ENCODE measurements at places on chromosomes 5 and 9.

- H3K4me1 ChIP-seq, result peaks cover 34% of the 10 kb centered on the region
- DNase-seq, result no peak
- H3K4me3 ChIP-seq, result no peak overlapping the region
- H3K27ac ChIP-seq, result no peak overlapping the region
- no peaks in the 10 kb centered on the region for H3K36me3 ChIP-seq
Observed at GRCh38 chr5:179800071-179800695, 6.4 kb downstream of the LTC4S start.

- no peaks in the 10 kb centered on the region for H3K27me3 ChIP-seq
- no peak overlapping the region for H3K27ac ChIP-seq
- H3K4me3 ChIP-seq, result no peak overlapping the region
- H3K36me3 ChIP-seq, result no peaks in the 10 kb centered on the region
Observed at GRCh38 chr9:105198023-105198422, 46.4 kb upstream of the SLC44A1 start.

DNA sequence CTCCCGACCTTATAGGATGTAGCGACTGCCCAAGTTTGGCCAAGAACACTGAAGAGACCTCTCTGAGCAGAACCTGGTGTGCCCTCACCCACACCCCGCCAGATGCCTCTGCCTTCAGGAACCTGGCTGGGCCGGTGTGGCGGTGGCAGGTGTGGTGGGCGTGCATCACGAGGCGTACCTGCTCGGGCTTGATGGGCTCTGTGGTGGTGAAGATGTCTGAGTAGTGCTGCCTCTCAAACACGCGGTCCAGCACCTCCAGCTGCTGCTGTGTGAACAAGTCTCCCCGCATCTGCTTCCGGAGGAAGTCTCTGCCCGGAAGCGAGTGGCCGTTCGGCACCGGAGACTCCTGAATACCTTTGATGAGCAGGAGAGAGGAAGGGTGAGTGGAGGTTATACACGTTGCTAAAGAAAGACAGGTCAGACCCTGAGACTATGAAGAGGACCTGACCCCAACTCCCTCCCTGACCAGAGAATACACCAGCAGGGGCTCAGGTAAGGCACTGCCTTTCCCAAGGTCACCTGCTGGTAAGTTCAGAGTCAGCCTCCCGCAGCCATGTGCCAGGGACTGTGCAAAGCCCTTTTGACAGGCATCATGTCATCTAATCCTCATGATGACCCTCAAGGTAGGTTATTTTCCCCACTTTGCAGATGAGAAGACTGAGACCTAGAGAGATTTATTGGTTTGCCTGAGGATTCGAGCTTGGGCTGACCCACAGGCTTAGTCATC is 67.5 kb downstream of the PAX5 start:
- H3K4me1 ChIP-seq, result no peaks in the 10 kb centered on the region
- DNase-seq, result no peak
- no peak overlapping the region for H3K4me3 ChIP-seq
- H3K27ac ChIP-seq, result no peak overlapping the region
- H3K36me3 ChIP-seq, result no peaks in the 10 kb centered on the region
- no peaks in the 10 kb centered on the region for H3K27me3 ChIP-seq

GRCh38 chr5:66338828-66339227 is 194.7 kb downstream of the SREK1 start:
- H3K27ac ChIP-seq, result no peak overlapping the region
- H3K36me3 ChIP-seq, result no peaks in the 10 kb centered on the region
- H3K4me3 ChIP-seq, result no peak overlapping the region
- peaks cover 12% of the 10 kb centered on the region for H3K27me3 ChIP-seq
- no peak for DNase-seq

GRCh38 chr9:87786423-87786822 is 60.5 kb downstream of the CTSL start:
- no peaks in the 10 kb centered on the region for H3K4me1 ChIP-seq
- no peaks in the 10 kb centered on the region for H3K36me3 ChIP-seq
- no peak overlapping the region for H3K27ac ChIP-seq
- H3K4me3 ChIP-seq, result no peak overlapping the region
- no peaks in the 10 kb centered on the region for H3K27me3 ChIP-seq
- DNase-seq, result no peak

GRCh38 chr5:109951758-109952157 is 262.0 kb downstream of the MAN2A1 start:
- H3K36me3 ChIP-seq, result no peaks in the 10 kb centered on the region
- DNase-seq, result no peak
- H3K27ac ChIP-seq, result no peak overlapping the region
- no peaks in the 10 kb centered on the region for H3K4me1 ChIP-seq
- no peak overlapping the region for H3K4me3 ChIP-seq

- no peaks in the 10 kb centered on the region for H3K4me1 ChIP-seq
- H3K27ac ChIP-seq, result no peak overlapping the region
- H3K4me3 ChIP-seq, result no peak overlapping the region
- no peaks in the 10 kb centered on the region for H3K36me3 ChIP-seq
Observed at GRCh38 chr9:98168153-98168780, 24.2 kb downstream of the CORO2A start.

DNA sequence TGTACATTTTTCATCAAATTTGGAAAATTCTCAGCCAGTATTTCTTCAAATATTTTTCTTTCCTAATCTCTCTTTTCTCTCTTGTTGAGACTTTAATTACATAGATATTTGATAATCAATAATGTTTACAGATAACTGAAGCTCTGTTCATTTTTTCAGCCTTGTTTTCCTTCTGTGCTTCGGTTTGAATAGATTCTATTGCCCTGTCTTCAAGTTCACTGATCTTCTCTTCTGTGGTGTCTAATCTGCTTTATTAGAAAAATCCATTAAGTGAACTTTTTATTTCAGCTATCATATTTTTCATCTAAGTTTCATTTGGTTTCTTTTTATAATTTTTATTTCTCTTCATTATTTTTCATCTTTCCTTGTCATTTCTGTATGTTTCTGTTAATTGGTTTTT is 54.1 kb downstream of the AMBP start:
- H3K36me3 ChIP-seq, result no peaks in the 10 kb centered on the region
- no peaks in the 10 kb centered on the region for H3K27me3 ChIP-seq
- no peak overlapping the region for H3K27ac ChIP-seq
- DNase-seq, result no peak
- H3K4me1 ChIP-seq, result no peaks in the 10 kb centered on the region

- H3K36me3 ChIP-seq, result no peaks in the 10 kb centered on the region
- no peaks in the 10 kb centered on the region for H3K4me1 ChIP-seq
- H3K27me3 ChIP-seq, result peaks cover 6% of the 10 kb centered on the region
- no peak overlapping the region for H3K4me3 ChIP-seq
- no peak overlapping the region for H3K27ac ChIP-seq
- DNase-seq, result peak; percentile 63
Observed at GRCh38 chr5:151925340-151925739, 689 bp upstream of the GLRA1 start.

DNA sequence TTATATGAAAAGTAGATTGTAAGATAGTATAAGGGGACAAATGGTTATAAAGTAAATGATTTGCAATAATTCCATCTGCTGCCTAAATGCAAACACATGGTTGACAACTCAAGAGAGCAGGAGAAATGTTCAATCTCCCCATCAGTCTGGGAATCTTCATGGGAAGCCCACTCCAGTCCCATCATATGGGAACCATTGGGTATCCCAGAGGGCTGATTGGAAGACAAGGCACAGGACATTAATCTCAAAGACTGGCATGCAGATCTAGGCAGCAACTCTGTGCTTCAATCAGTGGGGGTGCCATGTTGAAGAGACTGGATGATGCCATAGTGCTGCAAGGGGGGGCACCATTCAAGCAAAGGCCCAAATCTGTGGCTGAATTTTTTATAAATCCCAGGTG is 193.1 kb upstream of the PDE4D start:
- H3K4me1 ChIP-seq, result no peaks in the 10 kb centered on the region
- no peak overlapping the region for H3K27ac ChIP-seq
- no peaks in the 10 kb centered on the region for H3K36me3 ChIP-seq
- no peak overlapping the region for H3K4me3 ChIP-seq
- DNase-seq, result no peak

- no peaks in the 10 kb centered on the region for H3K36me3 ChIP-seq
- no peak overlapping the region for H3K27ac ChIP-seq
- no peaks in the 10 kb centered on the region for H3K27me3 ChIP-seq
- H3K4me3 ChIP-seq, result no peak overlapping the region
- no peaks in the 10 kb centered on the region for H3K4me1 ChIP-seq
Observed at GRCh38 chr9:70805949-70806348, 315.5 kb downstream of the TRPM3 start.

DNA sequence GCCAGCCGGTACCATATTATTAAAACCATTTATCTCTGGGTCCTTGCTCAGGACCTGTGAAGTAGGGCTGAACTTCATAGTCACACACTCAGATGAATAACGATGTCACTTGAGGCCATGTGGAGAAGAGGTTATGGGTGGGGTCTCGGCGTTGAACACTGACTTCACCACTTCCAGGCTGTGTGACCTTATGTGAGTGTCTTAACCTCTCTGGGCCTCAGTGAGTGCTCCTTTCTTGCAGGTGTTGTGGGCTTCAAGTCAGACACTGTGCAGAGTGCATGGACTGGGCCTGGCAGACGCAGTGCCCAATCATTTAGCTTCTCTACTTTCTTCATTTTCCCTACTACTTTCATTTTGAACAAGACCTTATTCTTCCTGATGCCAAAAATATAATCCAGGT is 278.8 kb downstream of the PBX3 start:
- H3K27me3 ChIP-seq, result no peaks in the 10 kb centered on the region
- H3K36me3 ChIP-seq, result no peaks in the 10 kb centered on the region
- no peak overlapping the region for H3K4me3 ChIP-seq
- H3K4me1 ChIP-seq, result no peaks in the 10 kb centered on the region

DNA sequence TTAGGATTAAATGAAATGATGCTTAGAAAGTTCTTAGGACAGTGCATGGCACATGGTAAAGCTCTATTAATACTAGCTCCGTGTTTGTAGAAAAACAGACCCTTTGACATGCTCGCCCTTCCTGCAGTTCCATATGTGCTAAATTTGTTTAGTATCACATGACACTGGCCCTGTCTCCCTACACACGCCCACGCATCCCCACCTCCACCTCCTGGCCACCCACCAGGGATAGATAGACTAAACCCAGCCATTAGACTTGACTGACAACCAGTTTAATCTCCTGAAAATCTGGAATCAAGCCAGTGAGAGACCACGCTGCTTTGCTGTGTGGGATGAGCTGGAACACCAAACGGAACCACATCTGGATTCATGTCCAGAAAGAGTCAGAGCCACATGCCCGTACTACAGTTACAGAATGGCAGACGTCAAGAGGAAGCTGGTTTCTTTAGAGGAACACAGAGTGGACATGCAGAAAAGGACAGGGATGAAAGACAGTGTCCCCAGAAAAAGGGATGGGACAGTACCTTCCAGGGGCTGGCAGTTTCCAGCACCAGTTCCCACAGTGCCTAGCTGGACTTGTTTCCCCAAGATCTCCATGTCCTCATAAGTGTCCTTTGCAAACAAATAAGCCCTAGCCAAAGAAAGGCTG is 186.1 kb downstream of the PDZD2 start:
- no peaks in the 10 kb centered on the region for H3K36me3 ChIP-seq
- no peak for DNase-seq
- H3K27ac ChIP-seq, result no peak overlapping the region
- no peaks in the 10 kb centered on the region for H3K4me1 ChIP-seq

DNA sequence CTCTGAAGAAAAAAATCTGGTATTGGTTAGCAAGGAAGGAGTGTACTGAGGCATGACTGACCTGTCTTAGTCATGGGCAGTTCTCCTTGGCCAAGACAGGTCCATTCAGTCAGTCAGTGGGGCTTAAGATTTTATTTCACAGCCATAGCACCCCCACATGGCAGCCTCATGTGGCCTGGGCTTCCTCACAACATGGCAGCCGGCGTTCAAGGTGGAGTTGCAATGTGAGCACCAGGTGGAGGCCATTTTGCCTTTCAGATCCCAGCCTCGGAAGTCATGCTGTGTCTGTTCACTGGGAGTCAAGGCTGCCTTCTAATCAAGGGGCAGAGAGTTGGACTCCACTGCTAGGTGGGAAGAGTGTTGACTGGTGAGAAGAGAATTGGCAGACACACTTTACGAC is 10.3 kb upstream of the CARD19 start:
- no peak overlapping the region for H3K4me3 ChIP-seq
- no peaks in the 10 kb centered on the region for H3K4me1 ChIP-seq
- no peaks in the 10 kb centered on the region for H3K27me3 ChIP-seq
- no peaks in the 10 kb centered on the region for H3K36me3 ChIP-seq

DNA sequence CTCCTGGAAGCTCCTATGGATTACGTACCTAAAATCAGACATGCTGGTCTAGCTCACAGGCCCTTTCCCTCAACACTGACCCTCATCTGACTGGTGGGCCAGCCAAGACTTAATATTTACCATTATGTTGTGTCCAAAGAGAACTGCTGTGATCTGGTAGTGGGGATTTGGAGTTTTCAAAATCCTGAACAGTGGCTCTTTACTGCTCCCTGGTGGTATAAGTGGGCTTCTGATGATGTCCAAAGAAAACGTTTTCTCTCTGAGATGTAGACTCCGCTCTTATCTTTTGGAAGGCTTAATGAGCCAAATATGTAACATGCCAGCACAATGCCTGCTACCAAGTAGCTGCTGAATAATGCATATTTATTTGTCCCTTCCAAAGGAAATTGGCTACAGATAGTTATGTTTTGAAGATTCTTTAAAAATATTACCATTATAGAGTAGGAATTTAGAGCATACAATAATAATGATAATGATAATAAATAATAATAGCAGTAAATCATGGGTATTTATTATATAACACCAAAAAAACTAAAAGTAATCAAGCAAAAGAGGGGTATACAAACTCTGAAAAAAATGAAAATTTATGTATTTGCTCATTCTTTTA is 406.6 kb upstream of the TNC start:
- no peak overlapping the region for H3K4me3 ChIP-seq
- no peaks in the 10 kb centered on the region for H3K27me3 ChIP-seq
- H3K36me3 ChIP-seq, result no peaks in the 10 kb centered on the region
- H3K27ac ChIP-seq, result no peak overlapping the region

- H3K4me1 ChIP-seq, result peaks cover 52% of the 10 kb centered on the region
- DNase-seq, result no peak
- H3K36me3 ChIP-seq, result no peaks in the 10 kb centered on the region
Observed at GRCh38 chr5:168578006-168578405, 1.2 kb downstream of the PANK3 start.

DNA sequence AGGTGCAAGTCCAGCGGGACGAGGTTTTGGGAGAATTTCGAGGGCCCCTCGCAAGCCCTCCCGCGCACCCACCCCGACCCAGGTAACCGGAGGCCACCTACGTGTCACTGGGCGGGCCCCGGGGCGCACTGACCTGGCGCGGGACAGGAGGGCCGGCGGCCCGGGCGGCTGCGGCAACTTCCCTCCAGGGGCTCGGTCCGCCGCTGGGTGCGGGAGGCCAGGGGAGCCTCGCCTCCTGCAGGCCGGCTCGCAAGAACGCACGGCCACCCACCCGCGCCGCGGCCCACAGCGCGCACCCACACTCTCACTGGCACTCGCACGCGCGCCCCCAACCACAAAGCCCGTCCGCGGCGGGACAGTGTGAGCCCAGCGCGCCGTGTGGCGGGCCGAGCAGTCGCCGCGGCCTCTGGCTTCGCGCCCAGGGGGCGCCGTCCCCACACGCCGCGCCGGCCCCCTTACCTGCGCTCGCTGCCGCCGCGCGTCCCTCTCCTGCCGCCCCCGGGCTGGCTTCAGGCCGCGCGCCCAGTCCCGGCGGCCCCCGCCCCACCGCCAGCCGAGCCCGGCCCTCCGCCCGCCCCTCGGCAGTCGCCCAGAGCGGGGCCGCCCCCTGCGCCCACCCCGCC is 451 bp downstream of the LPAR1 start:
- no peak for DNase-seq
- H3K36me3 ChIP-seq, result no peaks in the 10 kb centered on the region
- H3K4me3 ChIP-seq, result peak overlapping the region; percentile 7

- H3K4me1 ChIP-seq, result no peaks in the 10 kb centered on the region
- no peaks in the 10 kb centered on the region for H3K36me3 ChIP-seq
- H3K27me3 ChIP-seq, result no peaks in the 10 kb centered on the region
- DNase-seq, result no peak
- H3K4me3 ChIP-seq, result no peak overlapping the region
Observed at GRCh38 chr9:27442464-27442863, 81.6 kb upstream of the IFNK start.

GRCh38 chr5:108858959-108859358 is 111.3 kb downstream of the FER start:
- no peak overlapping the region for H3K27ac ChIP-seq
- H3K4me3 ChIP-seq, result no peak overlapping the region
- H3K36me3 ChIP-seq, result no peaks in the 10 kb centered on the region
- H3K4me1 ChIP-seq, result no peaks in the 10 kb centered on the region
